ENCODE measurements at places on chromosomes 7 and 10.
A peak's percentile ranks its signal among the peaks of the same experiment; 100 is the strongest.

GRCh38 chr10:77500754-77501151 lies 136.9 kb downstream of the KCNMA1 start:
- DNase-seq: no peak

GRCh38 chr7:72080341-72080766 lies 331.8 kb downstream of the CALN1 start:
- DNase-seq: no peak

- DNase-seq: no peak
Measured at GRCh38 chr10:130259380-130259779, 123.2 kb downstream of the GLRX3 start.

GRCh38 chr7:47454069-47454973 lies 127.6 kb downstream of the TNS3 start:
- DNase-seq: peak; percentile 38

GRCh38 chr10:121851786-121852185 lies 76.0 kb downstream of the ATE1 start:
- DNase-seq: peak; percentile 46

- DNase-seq: no peak
Measured at GRCh38 chr10:94156453-94156852, 162.7 kb downstream of the PLCE1 start.

- peak; percentile 69 for DNase-seq
Measured at GRCh38 chr7:77538281-77539212, 1.5 kb downstream of the PTPN12 start.

- DNase-seq: no peak
Measured at GRCh38 chr10:7075851-7076250, 335.0 kb downstream of the SFMBT2 start.

GRCh38 chr7:95594185-95594584 lies 2.1 kb downstream of the PDK4 start:
- no peak for DNase-seq

DNA sequence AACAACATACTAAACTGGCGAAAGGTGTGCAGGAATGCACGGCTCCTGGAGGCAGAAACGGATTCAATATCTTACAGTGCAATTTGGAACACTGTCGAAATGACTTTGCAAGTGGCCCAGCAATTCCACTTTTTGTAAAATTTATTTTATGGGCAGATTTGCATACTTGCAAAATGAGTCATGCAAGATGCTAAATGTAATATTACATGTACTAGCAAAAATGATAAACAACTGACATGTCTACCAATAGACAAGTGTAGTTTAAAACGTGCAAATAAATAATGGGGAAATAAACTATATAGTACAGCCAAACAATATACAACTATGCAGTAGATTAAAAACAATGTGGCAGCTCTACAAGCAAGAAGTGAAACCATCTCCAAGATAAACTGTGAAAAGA lies 97.7 kb downstream of the ARHGAP12 start:
- DNase-seq: no peak

- no peak for DNase-seq
Measured at GRCh38 chr10:104678658-104679057, 37.6 kb downstream of the SORCS3 start.

DNA sequence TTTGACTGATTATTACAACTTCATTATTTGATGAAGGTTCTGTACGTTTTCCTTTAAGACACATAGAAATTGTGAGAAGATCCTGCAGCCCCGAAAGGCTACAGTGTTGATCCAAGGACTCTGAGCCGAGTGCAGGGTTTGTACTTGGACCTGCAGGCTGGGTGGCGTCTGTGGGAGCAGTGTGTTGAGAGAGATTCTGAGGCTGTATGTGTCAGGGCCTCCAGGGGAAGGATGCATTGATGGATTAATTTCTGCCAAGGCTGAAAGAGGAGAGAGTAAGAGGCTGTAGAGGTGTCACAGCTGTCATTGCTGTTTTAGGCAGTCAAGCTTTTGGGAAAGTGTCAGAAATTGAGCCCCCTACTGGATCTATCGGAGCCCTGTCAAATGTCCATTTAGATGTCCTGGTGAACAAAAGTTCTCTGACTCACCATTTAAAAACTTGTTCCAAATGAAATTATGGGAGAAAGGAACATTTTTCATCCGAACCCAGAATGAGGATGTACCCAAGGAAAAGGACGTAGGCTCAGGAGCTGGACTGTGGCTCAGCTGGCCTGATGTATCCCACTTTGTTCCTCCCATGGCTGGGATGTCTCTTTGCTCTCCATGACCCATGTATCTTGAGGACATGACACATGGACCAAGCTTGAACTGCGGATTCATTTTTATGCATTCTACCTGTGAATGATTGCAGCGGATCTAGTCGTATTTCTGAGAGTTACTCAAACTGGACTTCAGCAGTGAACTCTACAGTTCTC lies 102.2 kb downstream of the TCF7L2 start:
- no peak for DNase-seq

DNA sequence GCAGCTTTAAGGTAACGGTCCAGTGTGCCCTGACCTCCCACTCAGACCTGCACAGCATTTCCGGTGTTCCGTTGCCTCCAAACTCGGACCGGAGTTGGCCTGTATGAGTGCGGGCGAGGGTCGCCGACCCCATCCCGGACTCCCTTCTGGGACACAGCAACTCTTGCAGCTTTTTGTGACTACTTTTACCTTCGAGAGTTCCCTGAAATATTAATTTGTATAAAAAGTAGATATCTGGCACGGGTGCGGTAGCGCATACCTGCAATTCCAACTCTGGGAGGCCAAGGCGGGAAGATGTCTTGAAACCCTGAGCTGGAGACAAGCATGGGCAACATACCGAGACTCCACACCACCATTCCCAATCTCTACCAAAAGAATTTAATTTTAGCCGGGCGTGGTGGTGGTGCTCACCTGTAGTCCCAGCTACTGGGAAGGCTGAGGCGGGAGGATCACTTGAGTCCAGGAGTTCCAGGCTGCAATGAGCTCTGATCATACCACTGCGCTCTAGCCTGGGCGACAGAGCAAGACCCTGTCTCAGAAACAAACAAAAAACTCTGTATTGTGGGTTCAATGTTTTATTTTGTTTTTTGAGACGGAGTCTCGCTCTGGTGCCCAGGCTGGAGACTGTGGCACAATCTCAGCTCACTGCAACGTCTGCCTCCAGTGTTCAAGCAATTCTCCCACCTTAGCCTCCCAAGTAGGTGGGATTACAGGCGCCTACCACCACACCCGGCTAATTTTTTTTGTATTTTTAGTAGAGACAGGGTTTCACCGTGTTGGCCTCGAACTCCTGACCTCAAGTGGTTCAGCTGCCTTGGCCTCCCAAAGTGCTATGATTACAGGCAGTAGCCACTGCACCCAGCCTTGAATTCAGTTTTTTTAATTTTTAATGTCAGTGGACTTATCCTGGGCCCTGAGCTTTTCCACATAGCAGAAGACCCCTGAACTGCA lies 1.1 kb upstream of the PPP1R35 start:
- DNase-seq: no peak

DNA sequence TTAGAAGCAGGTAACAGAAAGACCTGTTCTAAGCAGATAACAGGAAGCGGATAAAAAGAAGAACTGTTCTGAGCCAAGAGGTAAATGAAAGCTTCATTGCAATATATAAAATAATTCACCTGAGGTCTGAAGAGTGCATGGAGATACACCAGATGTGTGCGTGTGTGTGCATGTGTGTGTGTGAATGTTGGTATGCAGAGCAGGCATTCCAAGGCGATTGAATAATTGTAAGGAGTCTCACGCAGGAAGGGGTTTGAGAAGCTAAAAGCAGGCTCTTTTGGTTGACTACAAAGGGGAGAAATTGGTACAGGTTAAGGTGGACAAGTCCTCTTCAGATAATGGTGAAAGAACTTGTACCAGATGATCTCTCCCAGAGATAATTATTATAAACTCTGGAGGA lies 450.6 kb downstream of the DNAJB9 start:
- DNase-seq: no peak

DNA sequence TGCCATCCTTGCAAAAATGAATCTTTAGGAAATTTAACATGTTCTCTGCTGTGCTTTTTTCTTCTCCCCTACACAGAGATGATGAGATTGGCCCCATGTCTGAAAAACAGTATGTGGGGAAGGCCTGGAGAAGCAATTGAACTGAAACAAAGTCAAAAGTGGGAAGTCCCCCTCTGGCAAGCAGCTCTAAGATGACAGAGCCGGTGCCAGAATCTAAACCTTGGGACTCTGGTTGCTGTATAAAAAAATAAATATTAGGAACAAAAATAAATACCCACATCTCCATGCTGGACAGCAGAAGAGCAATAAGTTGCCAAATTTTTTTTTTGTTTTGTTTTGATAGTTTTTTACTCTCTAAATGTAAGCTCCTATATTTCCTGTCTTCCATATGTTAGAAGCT lies 51.8 kb upstream of the TRIL start:
- no peak for DNase-seq

Data from COR-L47 (cell line).